ENCODE measurements at places on chromosomes 6 and 20.

DNA sequence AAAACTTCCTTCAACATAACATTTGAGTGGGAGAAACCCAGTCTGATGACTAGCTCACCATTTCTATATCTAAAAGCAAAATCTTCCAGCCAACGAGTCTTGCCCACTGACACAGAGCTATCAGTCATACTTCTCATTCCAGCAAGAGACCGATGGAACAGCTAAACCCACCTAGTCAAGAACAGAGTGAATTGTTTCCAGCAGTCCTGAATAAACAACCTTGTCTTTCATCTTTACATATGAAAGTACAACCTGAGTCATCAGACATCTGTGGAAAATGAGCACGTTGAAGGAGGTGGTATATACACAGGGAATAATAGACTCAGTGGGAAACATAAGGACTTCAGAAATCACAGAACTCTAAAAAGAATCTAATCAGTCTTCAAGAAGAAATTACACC is 23.8 kb downstream of the NRSN1 start:
- DNase-seq = no peak

GRCh38 chr20:43007525-43007924 is 182.2 kb downstream of the PTPRT start:
- DNase-seq = no peak

GRCh38 chr20:6173481-6173880 is 50.7 kb upstream of the FERMT1 start:
- DNase-seq = no peak

DNA sequence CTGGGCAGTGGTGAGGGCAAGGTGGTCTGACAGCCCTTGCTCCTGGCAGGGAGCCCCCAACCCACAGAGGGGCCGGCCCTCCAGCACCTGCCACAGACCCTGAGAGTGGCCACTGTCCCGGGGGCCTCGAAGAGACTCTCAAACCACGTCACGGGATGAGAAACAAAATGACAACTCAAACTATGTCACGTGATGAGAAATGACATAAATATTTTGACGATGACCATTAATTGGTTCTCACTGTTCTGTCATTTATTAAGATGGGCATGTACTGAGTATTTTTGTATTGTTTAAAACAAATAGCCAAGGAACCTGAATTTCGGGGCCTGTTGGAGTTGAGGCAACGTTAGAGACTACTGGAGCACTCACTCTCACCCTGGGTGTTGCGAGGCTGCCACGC is 135.5 kb downstream of the WDR27 start:
- no peak for DNase-seq

DNA sequence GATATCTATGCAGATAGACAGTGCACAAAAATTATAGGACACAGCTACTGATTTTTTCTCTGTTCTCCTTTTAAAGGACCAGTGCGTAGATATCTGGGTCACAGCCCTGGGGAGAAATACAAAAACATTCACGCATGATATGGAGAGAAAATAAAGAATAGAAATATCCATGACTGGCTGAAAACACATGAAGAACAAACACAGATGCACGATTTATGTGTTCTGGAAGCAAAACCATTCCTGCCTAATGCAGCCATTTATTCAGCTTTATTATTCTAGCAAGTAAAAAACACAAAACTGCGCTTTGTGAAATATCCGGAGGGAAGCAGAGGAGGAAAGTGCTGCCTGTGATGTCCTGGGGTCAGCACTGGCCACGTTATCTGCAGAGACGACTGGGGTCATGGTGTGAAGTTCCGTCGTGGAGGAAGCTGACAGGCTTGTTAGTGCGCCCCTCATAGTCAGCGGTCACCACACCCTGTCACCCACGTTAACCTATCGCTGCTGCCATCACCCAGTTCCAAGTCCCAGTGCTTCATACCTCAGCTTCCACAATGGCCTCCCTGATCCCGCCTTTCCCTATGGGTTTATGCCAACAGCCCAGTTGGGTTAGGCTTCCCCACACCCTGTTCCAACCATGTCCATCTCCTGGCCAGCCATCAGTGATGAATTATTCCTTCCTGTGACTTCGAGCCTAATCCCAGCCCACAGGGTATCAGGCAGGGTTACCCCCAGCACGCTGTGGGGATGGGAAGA is 86.6 kb upstream of the RPS6KA2 start:
- no peak for DNase-seq

GRCh38 chr6:144063246-144063743 is 32.1 kb downstream of the SF3B5 start:
- peak; percentile 16 for DNase-seq

- DNase-seq = no peak
Measured at GRCh38 chr6:99668036-99668705, 61.5 kb downstream of the PRDM13 start.

- no peak for DNase-seq
Measured at GRCh38 chr6:119329794-119330180, 19.8 kb downstream of the MAN1A1 start.

DNA sequence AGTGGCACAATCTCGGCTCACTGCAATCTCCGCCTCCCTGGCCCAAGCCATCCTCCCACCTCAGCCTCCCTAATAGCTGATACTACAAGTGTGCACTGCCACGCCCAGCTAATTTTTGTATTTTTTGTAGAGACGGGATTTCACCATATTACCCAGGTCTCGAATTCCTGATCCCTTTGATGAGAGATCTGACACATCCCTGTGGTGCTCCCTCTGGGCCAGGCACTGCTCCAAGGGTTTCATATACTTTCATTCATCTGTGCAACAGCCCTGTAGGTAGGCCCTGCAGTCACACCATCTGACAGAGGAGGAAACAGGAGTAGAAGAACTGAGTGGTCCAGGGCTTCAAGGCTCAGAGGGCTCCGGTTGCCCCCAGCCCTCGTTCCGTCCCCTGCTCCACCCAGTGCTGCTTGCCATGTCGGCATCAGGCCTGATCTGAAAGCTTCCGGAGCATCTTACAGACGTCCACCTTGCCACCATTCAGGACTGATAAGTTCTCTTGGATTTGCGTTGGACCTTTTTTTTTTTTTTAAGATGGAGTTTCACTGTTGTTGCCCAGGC is 3.3 kb downstream of the ZGPAT start:
- no peak for DNase-seq

GRCh38 chr6:45507186-45507585 is 129.5 kb upstream of the SUPT3H start:
- no peak for DNase-seq

GRCh38 chr6:161356167-161356854 is 82.5 kb upstream of the AGPAT4 start:
- DNase-seq = no peak

GRCh38 chr20:23094213-23094896 is 8.2 kb upstream of the CD93 start:
- DNase-seq = no peak

GRCh38 chr6:168837254-168838036 is 396.5 kb downstream of the SMOC2 start:
- DNase-seq = no peak

- no peak for DNase-seq
Measured at GRCh38 chr6:15340105-15340601, 94.3 kb downstream of the JARID2 start.

DNA sequence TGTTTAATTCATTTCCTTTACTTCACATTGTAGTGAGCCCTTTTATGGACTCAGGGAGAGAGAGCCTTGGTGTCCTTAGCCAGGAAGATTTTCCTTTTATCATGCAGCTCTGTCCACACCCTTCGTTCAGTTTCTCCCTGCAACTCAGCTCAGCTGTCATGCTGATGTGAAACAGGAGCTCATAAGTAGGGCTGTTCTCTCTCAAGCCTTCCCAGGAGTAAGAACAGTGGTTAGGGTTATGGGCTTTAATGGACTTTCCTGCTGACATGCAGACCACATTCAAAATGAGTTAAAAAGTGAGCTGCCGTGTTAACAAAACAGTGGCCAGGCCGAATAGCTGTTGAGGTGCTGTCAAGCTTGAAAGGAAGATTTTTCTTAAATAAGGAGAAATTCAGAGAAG is 104.1 kb downstream of the BCKDHB start:
- DNase-seq = peak; percentile 11

DNA sequence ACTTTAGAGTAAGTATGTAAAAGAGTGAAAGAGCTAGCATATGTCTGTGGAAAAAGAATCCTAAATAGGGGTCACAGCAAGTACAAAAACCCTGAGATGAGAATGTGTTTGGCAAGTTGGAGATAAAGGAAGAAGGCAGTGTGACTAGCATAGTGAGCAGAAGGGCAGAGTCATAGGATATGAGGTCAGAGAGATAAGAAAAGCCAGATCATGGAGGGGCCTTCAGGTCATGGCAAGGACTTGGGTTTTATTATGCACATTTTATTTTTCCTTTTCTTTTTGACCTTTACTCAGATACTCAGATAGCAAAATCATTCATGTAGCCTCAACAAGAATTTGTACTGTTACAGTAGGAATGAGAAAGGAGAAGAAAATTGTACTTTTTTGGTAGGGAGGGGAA is 138.0 kb downstream of the GJA1 start:
- peak; percentile 18 for DNase-seq

GRCh38 chr6:139728876-139729427 is 354.5 kb upstream of the CITED2 start:
- no peak for DNase-seq

DNA sequence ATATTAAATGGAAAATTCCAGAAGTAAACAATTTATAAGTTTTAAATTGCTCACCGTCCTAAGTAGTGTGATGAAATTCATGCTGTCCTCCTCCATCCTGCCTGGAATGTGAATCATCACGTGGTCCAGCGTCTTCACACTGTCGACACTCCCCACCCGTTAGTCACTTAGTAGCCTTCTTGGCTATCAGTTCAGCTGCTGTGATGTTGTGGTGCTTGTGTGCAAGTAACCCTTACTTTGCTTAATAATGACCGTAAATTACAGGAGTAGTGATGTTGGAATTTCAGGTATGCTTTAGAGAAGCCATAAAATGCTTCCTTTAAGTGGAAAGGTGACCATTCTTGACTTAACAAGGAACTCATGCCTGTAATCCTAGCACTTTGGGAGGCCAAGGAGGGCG is 25.2 kb downstream of the RIOK1 start:
- DNase-seq = peak; percentile 63
